ENCODE measurements at places on chromosomes 2 and 18. TPM values are rescaled to one million over a fixed set of nuclear protein-coding genes. Genes with fewer than 3 reads are reported as not detected.

The MZT2A gene
- total RNA-seq = 197 TPM

The KIAA2012 gene
- not detected for total RNA-seq

The CD8B2 gene
- total RNA-seq = 0.07 TPM

The FEV gene
- total RNA-seq = not detected

The CNGA3 gene
- not detected for total RNA-seq

The GBX2 gene
- not detected for total RNA-seq

The NXPH2 gene
- not detected for total RNA-seq

The RAPGEF4 gene
- not detected for total RNA-seq

The KIF5C gene
- 25.2 TPM for total RNA-seq

Measured in activated CD4-positive, alpha-beta memory T cell treated with anti-CD3 and anti-CD28 coated beads for 36 hours (primary cell).